Frontal cortex (tissue), 4 donors: ENCODE measurements at places on chromosomes 11 and 22.

DNA sequence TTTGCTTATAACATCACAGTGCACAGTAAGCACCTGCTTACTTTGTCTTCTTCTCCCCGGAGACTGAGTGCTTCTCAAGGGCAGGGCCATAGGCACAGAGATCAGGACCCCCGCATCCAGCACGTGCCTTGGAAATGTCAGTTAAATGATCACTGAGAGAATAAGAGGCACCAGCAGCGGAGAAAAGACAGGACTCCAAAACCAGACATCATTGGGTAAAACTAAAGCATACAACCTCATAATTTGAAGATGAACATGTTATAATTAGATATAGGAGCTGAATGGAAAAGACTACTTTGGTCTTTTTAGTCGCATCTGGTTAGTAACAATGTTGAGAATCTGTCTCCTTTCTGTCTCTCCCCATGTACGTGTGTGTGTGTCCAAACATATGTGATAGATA lies 1279.9 kb downstream of the LRRC4C start:
- no peak for DNase-seq

DNA sequence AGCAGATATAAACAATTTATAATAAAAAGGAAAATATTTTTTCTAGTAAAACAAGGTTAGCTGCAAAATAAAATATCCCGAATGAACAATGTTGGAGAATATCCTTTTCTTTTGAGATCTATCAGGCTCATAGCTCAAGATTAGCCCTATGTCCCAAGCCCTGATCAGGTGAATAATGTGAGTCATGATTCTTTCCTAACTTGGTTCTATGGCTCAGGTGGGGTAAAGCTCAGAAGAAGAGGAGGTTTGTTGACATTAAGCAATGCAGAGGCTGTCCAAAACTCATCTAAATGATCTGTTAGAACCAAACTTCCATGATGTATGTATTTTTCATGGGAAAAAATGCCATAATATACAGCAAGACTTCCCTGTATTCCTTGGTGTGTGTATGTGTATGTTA lies 86.1 kb downstream of the TRIM44 start:
- DNase-seq = no peak

GRCh38 chr11:129846508-129847335 lies 31.1 kb downstream of the TMEM45B start:
- DNase-seq = no peak

GRCh38 chr11:66365166-66365565 lies 6.4 kb downstream of the SLC29A2 start:
- peak; percentile 8 for DNase-seq

- no peak for DNase-seq
Measured at GRCh38 chr11:13189561-13190426, 87.8 kb upstream of the BMAL1 start.

GRCh38 chr11:129814244-129815014 lies 1.2 kb upstream of the TMEM45B start:
- DNase-seq = no peak

GRCh38 chr11:71062199-71062598 lies 190.2 kb downstream of the SHANK2 start:
- no peak for DNase-seq

DNA sequence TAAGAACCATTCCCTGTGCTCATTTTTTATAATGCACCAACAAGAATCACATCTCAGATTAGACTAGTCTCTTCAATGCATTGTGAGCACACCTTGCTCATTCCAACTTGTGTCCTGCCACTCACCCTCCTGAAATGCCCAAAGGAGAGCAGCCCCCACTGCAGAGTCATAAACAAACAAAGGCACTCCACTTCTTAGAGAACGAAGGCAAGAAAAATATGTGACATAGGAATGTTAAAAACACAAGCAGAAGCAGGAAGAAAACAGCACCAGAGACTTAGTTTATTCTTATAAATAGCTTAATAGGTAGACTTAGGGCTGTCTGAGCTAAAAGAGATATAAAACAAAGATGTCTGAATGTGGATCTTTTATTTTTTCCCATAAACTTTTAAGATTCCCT lies 57.2 kb downstream of the GUCY1A2 start:
- DNase-seq = no peak

DNA sequence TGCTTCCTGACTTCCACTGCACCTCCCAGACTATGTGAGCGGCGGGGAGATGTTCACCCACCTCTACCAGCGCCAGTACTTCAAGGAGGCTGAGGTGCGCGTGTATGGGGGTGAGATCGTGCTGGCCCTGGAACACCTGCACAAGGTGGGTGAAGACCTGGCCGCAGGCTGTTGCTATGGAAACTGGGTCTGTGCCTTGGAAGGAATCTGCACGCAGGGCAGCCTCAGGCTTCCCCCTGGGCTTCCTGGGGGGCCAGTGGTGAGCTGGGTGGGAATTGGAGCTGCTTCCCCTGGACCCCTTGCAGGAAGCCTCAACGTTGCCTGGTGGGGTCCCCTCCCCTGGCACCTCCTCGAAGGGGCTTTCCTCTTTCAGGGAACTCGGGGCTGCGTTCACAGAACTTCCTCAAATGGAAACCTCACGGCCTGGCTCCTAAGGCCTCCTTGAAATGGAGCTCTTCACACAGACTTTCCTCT lies 1.5 kb downstream of the RPS6KA4 start:
- DNase-seq = peak; percentile 43

GRCh38 chr22:38881464-38881871 lies 9.5 kb upstream of the CBX6 start:
- no peak for DNase-seq

DNA sequence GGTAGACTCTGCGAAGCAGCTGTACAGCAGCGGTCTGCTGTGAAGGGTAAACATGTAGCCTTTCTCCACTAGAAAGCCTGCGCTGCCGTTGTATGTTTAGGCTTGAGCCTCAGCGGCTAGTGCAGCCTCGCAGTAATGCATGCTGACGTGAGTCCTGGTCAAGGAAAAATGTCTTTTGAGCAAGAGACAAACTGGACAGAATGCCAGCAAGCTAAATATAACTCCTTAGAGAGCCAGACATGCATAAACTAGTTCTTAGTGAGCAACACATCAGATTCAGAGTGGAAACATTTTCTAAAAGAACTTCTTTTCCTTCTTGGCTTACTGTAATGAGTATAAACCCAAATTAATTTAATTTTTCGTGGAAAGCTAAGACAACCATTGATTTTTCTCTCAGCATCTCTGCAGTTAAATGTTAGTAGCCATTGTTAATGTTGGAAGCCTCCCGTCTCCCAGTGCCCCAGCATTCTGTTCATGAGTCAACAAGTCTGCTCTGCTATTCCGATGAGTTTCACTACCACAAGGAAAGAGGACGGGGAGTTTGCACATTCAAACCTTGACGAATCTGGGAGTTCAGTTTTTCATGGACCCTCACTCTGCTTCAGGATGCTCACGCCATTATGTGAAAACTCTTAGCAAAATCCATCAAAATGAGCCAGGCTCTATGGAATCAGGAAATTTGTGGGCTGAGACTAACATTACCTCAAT lies 51.4 kb downstream of the JAM3 start:
- DNase-seq = no peak

- no peak for DNase-seq
Measured at GRCh38 chr22:36640106-36640672, 63.4 kb downstream of the CACNG2 start.

GRCh38 chr22:37558815-37559214 lies 1.5 kb upstream of the CDC42EP1 start:
- no peak for DNase-seq

DNA sequence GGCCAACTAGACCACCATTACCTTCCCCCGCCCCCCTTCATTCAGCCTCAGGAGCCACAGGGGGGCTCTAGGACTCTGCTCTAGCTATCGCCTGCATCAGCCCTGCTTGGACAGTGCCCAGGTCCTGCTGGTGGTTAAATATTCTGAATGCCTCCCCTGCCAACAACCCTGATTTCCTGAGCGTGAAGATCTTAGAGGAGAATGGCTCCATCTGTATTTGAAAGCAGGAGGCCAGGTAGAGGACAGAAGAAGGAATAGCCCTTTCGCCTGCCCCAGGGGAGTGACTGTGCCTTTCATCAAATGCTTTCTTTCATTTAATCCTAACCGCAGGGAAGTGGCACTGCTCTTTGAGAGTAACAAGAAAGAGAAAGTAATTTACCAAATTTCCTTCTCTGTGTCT lies 69.2 kb downstream of the ISX start:
- no peak for DNase-seq

GRCh38 chr11:24324211-24324610 lies 172.6 kb upstream of the LUZP2 start:
- DNase-seq = no peak

DNA sequence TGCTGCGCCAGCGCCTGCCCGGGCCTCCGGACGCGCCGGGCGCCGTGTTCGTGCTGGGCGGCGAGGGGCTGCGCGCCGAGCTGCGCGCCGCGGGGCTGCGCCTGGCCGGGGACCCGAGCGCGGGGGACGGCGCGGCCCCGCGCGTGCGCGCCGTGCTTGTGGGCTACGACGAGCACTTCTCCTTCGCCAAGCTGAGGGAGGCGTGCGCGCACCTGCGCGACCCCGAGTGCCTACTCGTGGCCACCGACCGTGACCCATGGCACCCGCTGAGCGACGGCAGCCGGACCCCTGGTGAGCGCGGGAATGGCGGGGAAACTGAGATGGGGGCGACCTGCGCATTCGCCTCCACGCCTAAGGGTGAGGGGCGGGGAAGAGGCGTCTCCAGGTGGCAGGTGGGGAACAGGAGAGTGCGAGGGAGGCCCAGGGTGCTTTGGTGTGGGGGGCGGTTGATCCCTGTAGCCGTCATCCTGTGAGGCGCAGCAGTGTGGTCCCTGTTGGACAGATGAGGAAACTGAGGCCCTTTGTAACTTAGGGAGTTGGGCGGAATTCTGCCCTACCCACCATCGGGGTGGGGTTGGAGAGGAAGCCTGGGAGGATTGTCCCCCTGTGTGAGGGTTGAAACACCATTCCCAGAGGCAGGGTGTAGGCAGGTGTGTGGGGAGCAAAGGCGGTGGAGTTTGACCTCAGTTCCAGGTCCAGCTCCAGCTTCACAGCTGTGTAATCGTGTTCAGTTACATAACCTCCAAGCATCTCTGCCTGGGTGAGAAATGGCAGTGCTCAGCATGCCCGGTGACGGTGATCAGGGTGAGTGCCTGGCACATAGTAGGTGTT lies 758 bp downstream of the PDXP start:
- DNase-seq = no peak

GRCh38 chr11:10796191-10796590 lies 12.5 kb downstream of the EIF4G2 start:
- no peak for DNase-seq

- DNase-seq = no peak
Measured at GRCh38 chr11:96967616-96968015, 577.8 kb downstream of the JRKL start.

GRCh38 chr22:40175611-40176244 lies 2.0 kb upstream of the TNRC6B start:
- no peak for DNase-seq

DNA sequence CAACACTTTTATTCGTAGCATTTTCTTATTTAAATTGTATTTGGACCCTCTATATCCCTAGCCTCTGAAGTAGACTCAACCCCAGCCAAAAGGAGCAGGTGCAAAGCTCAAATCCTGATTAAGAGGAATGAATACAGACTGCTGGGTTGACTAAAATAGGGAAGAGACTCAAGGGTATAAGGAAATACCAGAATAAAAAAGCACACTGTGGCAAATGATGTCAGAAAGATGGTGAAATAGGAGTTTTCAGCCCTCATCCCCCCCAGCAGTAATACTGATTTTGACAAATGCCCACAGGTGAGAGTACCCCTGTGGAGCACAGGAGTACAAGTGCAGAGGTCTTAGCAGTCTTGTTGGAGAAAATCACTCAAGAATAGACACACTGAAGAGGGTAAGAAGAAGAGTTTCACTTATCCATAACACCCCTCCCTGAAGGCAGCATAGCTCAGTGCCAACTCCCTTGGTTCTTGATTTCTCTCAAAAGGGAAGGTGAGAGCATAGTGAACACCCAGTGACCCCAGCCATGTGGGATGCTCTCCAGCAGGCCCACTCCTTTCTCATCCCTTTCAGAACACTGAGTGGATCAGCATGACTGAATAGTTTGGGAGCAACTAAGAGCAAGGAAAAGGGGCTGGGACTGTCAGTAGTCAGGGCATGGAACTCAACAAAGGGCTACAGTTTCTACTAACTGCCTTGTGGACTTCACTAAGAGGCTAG lies 71.7 kb downstream of the TBC1D22A start:
- no peak for DNase-seq

DNA sequence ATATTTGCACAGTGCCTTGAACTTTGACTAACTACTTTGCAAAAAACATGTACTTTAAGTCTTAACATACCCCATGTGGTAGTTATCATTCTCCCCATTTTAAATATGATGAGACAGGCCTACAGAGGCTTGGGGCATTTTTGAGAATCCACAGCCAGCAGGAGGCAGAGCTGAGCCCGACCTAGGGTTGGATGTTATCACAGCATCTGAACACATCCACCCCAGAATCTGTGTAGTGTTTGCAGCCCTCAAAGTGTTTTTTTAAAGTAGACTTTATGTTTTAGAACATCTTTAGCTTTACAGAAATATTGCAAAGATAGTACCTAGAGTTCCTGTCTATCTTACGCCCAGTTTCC lies 17.6 kb downstream of the OTOG start:
- no peak for DNase-seq

- DNase-seq = no peak
Measured at GRCh38 chr11:83831929-83832328, 545.8 kb upstream of the CCDC90B start.

DNA sequence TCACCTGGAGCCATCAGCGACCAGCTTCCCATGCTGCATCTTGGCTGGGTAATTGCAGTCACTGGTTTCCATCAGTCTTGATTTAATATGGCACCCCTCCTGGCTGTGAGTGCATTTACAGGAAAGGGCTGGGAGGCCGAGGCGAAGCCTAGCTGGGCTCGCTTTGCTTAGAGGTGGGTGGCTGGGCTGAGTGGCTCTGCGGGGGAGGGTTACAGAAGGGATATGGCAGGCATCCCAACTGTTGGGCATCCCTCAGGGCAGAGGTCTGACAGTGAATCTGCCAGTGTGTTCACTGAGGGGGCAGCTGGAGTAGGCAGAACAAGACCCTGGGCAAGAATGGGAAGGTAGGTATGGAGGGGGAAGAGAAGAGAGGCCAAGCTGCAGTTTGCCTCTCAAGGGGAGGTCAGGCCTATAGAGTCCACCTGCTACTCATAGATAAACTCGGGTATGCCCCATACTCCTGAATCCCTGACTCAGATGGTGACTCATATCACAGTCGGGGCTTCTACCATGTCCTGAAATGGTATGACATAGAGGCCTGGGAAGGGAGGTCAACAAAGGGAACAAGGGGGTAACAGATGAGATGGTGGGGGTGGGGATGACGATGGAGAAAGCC lies 77.5 kb upstream of the PHOX2A start:
- no peak for DNase-seq

DNA sequence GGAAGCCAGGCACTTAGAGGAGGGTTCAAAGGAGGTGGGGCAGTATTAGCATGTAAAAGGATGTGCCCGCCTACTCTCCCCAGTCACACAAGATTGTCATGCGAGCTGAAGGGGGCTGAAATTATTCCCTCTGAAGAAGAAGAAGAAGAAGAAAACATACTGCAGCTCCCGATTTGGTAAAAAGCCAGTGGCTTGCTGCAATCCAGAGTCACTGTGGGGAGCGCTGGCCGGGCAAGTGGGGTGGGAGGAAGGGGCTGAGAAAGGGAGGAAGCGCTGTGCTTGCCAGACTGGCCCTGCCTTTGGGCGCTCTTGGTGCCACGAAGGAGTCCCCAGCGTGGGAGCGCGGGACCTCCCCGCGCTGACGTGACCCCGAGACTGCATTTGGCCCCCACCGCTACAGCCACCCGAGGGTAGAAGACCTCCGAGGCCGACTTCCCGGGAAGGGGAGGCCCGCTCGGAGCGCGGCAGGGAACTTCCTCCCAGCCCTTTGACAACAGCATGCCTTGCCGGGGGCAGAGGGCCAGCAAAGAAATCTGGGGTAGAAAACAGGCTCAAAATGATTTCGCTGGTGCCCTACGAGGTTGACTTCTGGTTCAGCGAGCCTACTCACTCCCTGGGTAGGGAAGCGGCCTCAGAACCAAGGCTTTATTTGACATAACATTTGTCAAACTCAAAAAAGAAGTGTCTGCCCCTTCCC lies 906.3 kb downstream of the DLG2 start:
- no peak for DNase-seq
